ENCODE measurements at places on chromosomes 2 and 18. TPM values are rescaled to one million over a fixed set of nuclear protein-coding genes. Genes with fewer than 3 reads are reported as not detected.

MDH1B gene
- total RNA-seq = 1.9 TPM

REG3G gene
- total RNA-seq = not detected

ABCA12 gene
- 0.17 TPM for total RNA-seq

RGPD3 gene
- 0.18 TPM for total RNA-seq

TRIB2 gene
- 0.91 TPM for total RNA-seq

OTOS gene
- not detected for total RNA-seq

VSNL1 gene
- not detected for total RNA-seq

CSRNP3 gene
- not detected for total RNA-seq

RNASEH1 gene
- total RNA-seq = 48.0 TPM

SEMA4C gene
- total RNA-seq = 17.8 TPM

SERPINB12 gene
- total RNA-seq = not detected

TMX3 gene
- 26.1 TPM for total RNA-seq

SMYD1 gene
- total RNA-seq = not detected

FHOD3 gene
- total RNA-seq = 2.4 TPM

CABYR gene
- total RNA-seq = 15.4 TPM

CFAP53 gene
- 0.30 TPM for total RNA-seq

UGT1A5 gene
- total RNA-seq = not detected

ADAM17 gene
- total RNA-seq = 32.7 TPM

SPATA3 gene
- total RNA-seq = not detected

FBXO15 gene
- total RNA-seq = 0.75 TPM

RALB gene
- 65.6 TPM for total RNA-seq

CHST9 gene
- not detected for total RNA-seq

MAP3K19 gene
- total RNA-seq = not detected

ASAP2 gene
- 45.5 TPM for total RNA-seq

B3GNT7 gene
- total RNA-seq = 2.6 TPM

DLX2 gene
- total RNA-seq = 0.59 TPM

ACTG2 gene
- 0.23 TPM for total RNA-seq

MAP2 gene
- total RNA-seq = 1.4 TPM
